Stimulated activated CD8-positive, alpha-beta memory T cell treated with anti-CD3 and anti-CD28 coated beads, Interleukin-7, amount 100 ng/mL, for 1 hour (primary cell): ENCODE measurements at places on chromosomes 12 and 14.

DNA sequence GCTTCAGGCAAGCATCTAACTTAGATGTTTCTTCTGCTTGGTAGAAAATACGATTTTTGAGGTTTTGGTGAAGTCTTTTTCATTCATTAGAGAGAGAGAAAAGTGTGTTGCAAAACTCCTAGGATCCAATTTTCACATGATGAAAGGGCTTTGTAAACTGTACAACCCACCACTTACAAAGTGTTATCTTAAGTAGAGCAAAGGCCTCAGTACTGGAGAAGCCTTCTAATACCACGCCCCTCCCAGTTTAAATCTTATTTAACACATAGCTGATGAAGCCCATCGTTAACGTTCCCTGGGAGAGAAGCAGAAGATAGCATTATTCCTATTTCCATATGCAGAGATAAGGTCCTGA lies 869 bp downstream of the APOLD1 start:
- no peak for DNase-seq

DNA sequence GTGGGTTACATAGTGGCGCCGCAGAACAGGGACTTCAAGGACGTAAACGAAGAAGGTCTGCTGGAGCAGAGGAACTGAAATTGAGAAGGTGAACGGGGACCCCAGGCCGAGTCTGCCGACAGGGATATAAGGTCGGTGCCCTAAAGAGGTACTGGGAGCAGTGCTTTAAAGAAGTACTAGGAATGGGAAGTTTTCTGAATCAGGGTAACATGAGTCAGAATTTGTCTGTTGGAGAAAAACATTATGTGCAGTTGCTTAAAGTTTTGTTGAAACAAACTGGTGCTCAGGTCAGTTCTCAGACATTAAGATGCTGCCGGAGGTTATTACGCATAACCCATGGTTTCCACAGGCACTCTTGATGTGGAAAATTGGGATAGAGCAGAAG lies 14.8 kb upstream of the SLC10A1 start:
- DNase-seq, result no peak

DNA sequence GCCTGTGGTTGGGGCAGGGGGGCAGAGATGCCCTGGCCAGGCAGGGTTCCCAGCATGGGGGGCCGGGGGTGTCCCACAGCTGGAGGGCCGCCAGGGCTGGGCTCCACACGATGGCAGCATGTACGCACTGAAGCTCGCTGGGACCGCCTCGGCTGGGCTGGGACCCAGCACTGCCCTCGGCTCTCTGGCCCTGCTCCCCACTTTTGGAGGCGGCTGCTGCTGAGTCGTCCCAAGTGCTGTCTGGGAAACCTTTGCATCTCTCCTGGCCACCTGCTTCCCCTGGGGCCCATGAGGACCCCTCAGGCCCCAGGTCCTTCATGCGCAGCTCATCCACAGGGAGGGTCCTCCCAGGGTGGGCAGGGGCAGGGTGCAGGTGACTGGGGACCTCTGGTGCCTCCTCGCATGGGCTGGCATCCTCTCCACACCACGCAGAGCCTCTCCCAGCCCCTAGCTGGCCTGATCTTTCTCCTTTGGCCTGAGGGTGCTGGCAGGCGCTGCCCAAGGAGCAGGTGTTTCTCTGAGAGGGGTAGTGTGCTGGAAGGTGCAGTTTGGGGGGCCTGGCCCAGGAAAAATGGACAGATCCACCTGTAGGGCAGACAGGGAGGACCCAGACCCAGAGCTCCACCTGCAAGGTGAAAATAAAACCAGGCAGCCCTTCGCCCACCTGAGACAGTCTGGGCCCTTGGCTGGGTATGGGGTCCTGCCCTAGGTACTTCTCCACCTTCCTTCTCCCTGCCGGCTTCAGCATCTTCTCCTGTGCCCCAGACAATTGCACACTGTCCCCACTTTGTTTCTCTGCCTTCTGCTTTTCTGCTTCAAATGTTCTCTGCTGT lies 46.9 kb downstream of the DLK1 start:
- no peak for DNase-seq

DNA sequence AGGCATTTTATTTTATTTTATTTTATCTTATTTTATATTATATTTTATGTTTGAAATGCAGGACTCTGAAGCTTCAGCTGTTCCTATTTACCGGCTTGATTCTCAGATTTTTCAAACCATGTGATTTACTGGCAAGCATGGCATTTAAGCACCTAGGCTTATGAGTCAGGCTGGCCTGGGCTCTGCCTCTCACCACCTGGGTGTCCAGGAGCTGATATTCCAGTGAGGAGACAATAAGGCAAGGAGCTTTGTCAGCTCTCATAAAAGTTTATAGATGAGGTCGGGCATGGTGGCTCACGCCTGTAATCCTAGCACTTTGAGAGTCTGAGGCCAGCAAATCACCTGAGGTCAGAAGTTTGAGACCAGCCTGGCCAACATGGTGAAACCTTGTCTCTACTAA lies 2.1 kb downstream of the DAO start:
- no peak for DNase-seq
